K562 (cell line): ENCODE measurements at places on chromosomes 5 and 9.

DNA sequence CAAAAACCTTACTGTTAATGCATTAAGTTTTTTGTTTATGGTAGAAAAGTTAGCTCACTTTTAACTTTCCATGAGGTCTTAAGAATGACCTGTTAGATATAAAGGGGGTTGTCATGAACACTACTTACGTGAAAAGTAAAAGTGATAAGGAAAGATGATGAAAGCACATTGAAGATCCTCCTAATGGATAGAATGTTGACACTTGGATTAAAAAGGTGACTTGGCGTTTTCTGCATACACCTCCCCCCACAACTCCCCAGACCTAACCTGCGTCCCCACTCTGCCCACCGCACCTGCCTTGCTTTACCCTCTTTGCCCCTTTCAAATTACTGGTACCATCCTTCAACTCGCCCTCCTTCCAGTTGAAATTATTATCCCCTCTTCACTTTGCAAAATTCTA lies 32.0 kb downstream of the TJP2 start:
- DNase-seq, result no peak

GRCh38 chr9:38680837-38681445 lies 39.0 kb downstream of the FAM240B start:
- DNase-seq, result no peak

DNA sequence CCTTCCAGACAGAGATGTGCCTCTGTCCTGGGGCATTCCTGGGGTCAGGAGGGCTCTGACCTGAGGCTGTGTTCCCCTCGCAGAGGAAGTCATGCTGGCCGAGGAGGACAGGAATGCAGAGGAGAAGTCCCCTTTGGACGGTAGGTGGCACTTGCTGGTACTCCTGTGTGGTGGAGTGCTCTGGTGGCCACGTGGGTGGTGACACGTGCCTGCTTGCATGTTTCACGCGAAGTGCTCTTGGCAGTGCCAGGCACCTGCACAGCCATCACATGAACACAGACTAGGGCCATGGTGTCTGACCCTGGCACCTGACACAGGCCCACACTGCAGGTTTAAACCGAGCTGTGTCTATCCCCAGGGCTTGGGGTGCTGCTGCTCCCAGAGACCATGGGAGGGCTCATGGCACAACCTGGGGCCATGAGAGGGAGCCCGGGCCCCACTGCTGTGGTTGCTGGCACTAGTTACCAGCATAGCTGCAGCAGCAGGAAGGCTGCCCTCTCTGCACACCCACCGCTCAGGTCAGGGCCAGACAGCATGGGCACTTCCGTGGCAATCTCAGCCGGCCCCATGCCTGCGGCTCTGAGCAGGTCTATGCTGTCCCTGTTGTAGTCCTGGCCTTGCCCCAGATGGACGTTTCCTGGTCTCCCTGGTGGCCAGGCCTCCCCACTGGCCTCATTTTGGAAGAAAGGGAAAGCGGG lies 79.3 kb downstream of the CACNA1B start:
- DNase-seq, result peak; percentile 13

DNA sequence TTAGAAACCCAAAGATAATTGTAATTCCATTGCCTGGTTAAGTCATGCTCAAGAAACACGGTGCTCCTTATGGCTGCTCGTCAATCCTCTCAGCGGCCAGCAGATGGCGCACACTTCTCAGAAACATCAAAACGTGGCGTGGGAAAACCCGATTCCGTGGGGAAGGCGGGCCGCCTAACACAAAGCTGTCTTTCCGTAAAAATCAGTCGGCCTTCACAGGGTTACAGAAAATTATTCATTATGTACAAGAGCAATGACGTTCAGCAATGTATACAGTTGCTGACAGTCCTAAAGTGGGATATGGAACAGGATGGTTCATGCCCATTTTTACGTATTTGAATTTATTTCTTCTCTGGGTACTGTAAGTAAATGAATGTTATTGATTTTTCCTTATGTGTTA lies 83.5 kb downstream of the PDE4D start:
- peak; percentile 54 for DNase-seq

DNA sequence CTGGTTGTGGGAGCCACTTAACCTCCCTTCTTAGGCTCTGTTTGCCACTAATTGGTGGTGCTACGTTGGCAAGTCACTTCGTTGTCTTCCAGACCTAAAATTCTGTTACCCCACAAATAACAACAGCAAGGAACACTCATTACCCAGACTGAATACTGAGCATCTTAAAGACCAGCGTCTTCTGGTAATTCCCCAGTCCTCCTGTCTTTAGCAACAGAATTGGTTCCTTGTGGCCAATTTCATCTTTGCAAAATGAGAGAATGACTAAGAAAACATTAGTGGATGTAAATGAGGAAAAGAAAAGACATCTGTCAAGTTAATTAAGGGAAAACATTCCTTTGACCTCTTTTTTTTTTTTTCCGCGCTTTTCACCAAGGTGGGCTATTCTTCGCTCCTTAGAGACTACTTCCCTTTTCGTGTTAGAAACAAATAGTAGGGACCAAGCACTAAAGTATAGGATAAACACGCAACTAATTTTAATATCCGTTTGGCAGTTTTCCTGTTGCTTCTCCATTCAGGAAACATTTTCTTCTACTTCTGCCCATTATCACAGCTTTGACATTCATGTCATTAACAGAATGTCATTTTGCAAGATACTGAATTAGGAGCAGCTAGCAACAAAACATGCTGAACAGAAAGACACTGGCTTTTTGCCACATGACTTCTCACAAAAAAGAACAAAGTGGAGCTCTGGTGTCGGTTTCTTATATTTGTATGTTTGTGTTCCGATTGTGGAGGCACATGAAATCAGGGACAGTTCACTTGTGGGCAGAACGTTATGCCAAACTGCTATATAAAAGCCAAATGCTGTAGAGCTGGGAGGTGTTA lies 154.2 kb downstream of the CD180 start:
- no peak for DNase-seq

- DNase-seq, result no peak
Observed at GRCh38 chr5:133818031-133818431, 150.4 kb downstream of the C5orf15 start.

DNA sequence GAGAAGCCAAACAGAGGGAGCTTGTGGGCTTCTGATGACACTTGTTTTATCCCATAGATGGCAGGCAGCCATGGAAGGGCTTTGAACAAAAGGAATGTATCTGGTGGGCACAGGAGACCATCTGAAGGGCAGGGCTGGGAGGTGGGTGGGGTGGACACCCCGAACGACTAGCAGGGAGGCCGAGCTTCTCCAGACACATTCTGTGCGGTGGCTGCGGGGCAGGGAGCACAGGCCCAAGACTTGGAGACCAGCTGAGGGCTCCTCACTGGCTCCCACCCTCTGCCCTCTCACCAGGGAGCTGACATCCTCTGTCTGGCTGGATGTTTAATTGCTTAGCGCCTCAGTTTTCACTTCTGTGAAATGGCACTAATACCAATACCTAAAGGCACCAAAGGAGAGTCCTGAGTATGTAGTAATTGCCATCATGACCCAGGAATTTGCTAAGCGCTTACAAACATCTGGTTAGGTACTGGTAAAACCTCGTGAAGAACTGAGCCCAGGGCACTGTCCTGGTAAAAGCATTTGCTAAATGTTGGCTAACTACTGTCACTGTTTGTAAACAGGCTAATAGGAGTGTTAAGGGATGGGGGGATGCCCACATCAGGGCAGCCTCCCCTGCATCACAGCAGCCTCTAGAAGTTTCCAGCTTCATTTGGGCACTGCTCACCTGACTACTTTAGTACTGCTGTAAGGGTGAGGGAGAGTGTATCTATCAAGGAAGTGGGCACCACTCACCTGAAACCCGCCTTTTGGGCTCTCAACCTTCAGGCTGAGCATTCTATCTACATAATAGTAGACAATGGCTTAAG lies 2.1 kb upstream of the PHF2 start:
- DNase-seq, result no peak

GRCh38 chr9:18905883-18906629 lies 127.0 kb downstream of the SAXO1 start:
- DNase-seq, result no peak

DNA sequence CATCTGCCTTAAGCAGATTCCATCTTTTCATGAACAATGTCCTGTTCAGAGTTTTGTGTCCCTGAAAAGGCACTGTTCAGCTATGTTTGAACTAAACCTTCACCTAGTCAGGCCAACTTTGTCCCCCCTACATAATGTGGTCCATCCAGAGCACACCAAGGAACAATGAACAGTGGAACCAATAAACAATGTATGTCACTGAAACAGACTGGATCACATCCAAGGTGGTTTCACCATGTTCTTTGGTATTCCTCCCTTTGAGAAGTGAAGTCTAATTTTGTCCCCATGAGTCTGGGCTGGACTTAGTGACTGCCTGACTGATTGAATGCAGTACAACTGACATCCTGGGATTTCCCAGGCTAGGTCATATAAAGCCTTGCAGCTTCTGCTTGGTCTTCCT lies 174.5 kb downstream of the SLC24A2 start:
- DNase-seq, result no peak

GRCh38 chr9:26665666-26666065 lies 226.9 kb downstream of the CAAP1 start:
- no peak for DNase-seq

DNA sequence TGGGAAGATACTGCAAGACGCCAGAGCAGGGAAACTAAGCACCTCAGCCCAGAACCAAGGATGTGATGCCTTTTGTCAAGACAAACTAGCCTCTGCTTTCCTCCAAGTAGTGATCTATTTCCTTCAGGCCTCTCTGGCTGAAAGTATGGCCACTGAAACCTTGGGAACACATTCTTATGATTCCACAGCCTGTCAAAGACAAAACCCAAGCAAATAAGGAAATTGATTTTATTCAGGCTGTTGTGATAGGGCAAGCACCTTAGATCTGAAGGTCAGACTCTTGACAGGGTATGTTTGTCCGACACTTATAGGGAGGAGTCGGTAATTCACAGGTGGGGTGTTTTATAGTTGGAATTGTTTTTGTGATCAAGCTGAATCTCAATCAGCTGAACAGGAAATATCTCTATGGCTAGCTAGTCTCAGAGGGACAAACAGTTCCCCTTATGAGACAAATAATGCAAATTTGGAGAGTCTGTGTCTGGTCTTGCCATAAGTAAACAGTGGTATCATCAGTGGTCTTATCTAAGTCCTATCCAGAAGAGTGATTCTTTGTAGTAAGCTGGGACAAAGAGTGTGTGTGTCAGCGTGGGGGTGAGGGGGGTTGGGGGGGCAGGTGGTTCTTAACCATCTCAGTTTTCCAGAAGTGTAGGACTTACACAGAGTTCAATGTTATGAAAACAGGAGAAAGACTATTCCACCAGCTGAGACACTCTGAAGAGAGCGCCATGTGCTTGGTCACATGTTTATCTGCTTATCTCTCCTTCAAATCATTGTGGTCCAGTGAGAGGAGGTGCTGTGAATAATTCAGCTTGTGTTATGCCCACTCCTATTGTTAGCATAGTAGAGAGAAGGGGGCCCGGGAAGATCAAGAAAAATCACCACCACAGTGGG lies 6.7 kb upstream of the ZCCHC10 start:
- DNase-seq, result peak; percentile 47

GRCh38 chr5:142132916-142133315 lies 24.3 kb downstream of the NDFIP1 start:
- DNase-seq, result no peak

DNA sequence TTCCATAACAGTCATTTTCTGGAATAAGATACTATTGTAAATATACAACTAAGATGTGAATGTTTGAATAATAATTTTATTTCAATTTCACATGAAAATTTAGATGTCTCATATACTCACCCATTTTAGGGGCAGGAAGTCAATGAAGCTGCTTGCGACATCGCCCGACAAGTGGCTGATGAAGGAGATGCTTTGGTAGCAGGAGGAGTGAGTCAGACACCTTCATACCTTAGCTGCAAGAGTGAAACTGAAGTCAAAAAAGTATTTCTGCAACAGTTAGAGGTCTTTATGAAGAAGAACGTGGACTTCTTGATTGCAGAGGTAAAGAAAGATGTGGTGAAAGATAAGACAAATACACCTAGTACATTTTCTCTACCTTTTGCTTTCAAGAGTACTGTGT lies 8.6 kb downstream of the BHMT start:
- DNase-seq, result no peak

- no peak for DNase-seq
Observed at GRCh38 chr5:90134381-90134780, 275.2 kb downstream of the CETN3 start.

DNA sequence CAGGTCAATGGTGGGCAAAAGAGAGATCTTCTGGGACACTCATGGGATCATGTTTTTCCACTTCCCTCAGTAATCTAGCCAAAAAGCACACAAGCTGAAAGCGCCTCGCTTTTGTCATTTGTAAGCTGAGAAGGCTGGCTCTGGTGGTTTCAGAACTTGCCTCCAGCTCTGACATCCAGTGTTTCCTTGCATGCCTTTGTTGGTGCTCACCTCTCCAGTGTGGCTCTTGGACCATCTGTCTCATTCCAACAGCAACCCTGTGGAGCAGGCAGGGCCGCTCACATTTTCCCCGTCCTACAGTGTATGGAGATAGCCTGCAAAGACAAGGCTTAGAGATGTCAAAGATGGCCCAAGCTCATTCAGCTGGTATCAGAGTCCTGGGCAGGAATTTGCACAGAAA lies 160.8 kb upstream of the KLF4 start:
- no peak for DNase-seq

- DNase-seq, result no peak
Observed at GRCh38 chr5:957748-958485, 50.7 kb upstream of the NKD2 start.

DNA sequence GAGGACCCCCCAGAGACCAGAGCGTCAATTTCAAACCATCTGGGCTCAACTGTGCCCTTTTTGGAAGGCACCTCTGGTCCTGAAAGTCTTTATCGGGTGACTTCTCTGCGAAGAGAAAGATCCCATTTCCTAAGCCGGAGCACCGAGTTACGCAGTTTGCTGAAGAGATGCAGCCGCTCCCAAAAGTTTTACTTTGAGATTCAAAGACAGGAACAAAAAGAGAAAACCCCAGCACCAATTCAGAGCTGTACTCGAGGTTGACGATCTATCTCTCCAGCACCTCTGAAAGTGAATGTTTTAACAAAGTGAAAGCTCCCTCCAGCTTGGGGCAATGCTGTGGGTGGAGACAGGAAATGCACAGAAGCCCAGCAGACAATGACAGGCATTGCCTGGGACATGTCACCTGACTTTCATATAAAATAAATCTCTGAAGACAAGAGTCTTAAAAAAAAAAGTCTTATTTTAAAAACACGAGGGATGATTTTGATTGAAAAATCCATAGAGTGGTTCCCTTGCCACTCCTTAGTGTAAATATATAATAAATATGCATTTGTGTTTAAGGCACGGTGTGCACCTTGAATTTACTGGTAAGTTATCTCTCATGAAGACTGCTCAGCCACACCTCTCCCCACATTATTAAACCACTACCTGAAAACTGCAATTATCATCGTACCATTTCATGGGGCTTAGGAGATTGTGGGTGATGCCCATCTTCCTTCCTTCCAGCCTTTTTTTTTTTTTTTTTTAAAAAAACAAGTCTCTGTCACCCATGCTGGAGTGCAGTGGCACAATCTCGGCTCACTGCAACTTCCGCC lies 79.9 kb downstream of the FNBP1 start:
- DNase-seq, result no peak

DNA sequence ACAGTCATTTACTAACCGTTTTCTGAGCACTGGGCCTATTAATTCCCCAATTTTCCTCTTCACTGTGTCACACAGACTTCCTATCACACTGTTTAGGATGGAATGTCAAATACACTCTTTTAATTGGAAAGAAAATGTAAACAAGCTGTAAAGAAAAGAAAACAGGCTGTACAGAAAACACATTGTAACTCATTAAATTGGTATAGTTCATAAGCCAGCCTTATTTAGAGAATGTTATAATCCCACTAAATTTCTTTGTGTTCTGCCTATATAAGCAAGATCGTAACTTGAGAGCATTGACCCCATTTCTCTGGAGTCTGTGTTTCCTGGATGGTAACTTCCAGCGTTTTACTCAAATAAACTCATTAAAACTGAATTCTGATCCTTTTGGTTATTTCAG lies 46.5 kb downstream of the TARS1 start:
- no peak for DNase-seq

- no peak for DNase-seq
Observed at GRCh38 chr9:114805670-114806525, at the start of gene TNFSF15. TSS of gene TNFSF15 (minus strand) at chr9:114806039. CDS start at chr9:114806012, 27 bp downstream.
